ENCODE measurements at places on chromosomes 6 and 20.

- no peak for DNase-seq
Measured at GRCh38 chr6:40407239-40407638, 179.9 kb downstream of the LRFN2 start.

GRCh38 chr6:166411271-166411670, 28.5 kb upstream of the MPC1 start:
- DNase-seq: no peak

GRCh38 chr20:57749869-57750268, 40.1 kb upstream of the PMEPA1 start:
- no peak for DNase-seq

- no peak for DNase-seq
Measured at GRCh38 chr20:55172310-55173002, 697.1 kb downstream of the DOK5 start.

- DNase-seq: no peak
Measured at GRCh38 chr6:164229716-164230115, 815.2 kb downstream of the QKI start.

- DNase-seq: no peak
Measured at GRCh38 chr6:90033746-90034271, 139.5 kb downstream of the GJA10 start.

DNA sequence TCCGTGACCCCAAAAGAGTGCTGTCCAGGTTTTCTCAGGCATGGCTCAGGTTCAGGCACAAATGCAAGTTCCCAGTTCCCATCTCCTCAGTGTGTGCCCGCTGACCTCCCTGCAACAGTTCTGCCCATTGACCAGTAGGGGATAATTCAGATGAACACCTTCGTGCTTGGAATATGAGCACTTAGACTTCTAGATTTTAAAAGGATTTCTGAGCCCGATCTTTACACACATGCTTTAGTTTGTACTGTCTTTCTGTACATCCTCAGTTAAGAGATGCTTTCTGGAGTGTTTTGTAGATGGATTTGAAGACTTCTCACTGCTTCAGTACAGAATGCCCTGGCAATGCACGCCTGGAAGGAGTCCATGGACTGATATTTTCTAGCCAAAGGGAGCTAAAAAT, 239.6 kb upstream of the PLCB4 start:
- no peak for DNase-seq
